K562 (cell line): ENCODE measurements at places on chromosomes 2 and 18. TPM values are rescaled to one million over a fixed set of nuclear protein-coding genes. Genes with fewer than 3 reads are reported as not detected.

LHCGR gene
- total RNA-seq, result not detected in 2 replicates

TMEM18 gene
- total RNA-seq, result 18.4 and 21.3 TPM in 2 replicates

PARD6G gene
- total RNA-seq, result 0.92 and 1.2 TPM in 2 replicates

GRCh38 chr18:25075331-25075730 lies 276.6 kb downstream of the ZNF521 start:
- no peak for DNase-seq

- DNase-seq, result no peak
Observed at GRCh38 chr2:19897623-19898245, 4.0 kb downstream of the TTC32 start.
